Fibroblast of upper back skin (primary cell): ENCODE measurements at places on chromosomes 6 and 20.

DNA sequence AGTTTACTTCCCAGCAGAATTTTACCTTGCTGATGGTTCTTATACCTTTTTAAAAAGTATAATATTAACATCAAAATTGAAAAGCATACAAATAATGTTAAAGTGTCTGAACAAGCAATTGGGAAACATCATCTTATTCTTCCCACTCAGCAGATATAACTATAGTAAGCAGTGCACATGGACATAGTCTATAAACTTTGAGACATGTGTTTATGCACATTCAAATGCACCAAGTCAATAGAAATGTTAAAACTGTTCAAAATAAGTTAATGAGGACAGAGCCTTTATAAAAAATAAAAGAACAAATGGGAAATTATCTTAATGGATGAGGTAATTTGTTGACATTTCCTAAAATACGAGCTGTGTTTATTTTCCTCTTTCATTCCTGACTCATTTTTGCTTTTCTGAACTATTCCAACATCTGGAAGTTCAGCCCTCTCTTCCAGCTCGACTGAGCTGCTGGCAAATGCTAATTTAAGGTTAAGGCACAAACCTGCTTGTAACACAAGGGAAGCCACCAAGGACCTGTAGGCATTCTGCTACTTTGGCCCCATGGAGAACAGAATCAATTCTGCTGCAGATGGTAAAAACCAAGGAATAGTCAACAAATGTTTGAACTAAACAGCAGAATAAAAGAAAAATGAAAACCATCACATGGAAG lies 110.3 kb upstream of the MAP3K4 start:
- no peak for DNase-seq

DNA sequence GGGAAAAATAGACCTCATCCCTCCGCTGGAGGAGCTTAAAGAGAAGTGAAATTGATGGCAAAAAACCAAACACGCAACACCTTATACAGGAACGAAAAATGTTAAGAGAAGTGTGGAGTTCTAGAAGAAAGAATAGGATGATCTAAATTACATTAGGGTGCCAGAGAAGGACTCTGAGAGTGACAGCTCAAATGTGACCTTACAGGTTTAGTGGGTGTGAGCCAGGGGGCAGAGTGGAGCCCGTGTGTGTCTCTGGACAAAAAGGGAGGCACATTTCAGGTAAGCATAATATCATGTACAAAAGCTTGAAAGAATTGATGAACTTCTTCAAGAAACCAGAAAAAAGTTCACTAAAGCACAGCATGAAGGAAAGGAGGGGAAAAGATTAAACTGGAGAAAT lies 20.8 kb downstream of the HLA-DRA start:
- DNase-seq = no peak

GRCh38 chr6:3122823-3123182 lies 4.3 kb downstream of the BPHL start:
- DNase-seq = no peak

DNA sequence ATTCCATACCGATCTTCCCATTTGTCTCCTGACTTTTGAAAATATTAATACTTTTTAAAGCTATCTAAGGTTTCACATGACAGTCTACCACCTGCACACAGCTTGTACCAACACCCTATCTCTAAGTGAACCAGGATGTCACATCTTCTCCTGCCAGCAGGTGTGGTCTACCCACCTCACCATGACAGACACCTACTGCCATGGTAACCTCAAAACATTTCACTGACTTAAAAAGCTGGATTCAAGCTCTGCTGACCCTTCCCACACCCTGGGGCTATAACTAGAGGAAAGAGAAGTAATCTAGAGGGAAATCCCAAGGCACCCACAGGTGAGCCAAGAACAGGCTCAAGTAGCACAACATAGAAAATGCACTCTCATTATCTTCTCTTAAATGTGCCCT lies 1.2 kb downstream of the SLC17A3 start:
- DNase-seq = no peak

DNA sequence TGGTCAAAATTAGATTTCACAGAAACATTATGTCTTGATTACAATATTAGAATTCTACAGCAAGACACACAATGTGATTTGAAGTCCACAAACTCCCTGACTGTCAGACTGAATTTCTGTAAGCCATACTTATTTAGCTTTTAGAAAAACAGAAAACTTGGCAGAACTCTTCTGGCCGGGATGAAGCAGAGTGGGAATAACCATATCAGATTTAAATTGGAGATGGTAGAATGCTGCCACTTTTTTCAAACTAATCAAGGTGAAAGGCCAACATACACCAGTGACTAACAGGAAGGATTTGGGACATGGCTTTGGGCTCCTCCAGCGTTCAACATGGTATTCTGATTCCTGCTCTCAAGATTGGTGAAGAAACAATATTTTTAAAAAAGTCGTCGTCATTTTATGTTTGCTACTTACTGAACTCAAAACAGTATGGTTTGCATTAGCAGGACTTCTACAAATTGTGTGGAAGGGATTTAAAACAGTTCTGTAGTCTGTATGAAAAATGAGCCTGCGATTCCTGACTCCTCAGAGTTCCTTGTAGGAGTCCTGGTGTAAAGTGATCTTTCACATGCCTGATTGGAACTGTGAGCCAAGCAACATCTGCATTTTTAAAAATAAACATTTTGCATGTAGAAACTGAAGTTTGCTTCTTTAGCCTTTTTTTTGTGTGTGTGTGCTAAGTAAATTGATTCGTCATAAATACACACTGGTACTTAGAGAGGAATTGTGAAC lies 297.9 kb upstream of the SOX4 start:
- DNase-seq = no peak

DNA sequence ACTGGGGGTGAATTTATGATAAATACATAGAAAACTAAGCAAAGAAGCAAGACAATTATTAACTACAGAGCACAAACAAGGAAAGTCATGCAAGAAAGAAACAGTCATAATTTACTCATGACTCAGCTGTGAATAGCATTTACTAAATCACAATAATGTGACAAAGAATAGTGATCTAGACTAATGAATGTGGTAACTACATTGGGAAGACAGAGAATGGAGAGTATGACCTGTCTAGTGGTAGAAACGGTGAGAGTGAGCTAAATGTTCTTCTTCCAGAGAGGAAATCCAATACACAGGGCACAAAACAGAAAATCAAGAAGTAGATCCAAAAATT lies 153.5 kb upstream of the DST start:
- DNase-seq = peak; percentile 51

DNA sequence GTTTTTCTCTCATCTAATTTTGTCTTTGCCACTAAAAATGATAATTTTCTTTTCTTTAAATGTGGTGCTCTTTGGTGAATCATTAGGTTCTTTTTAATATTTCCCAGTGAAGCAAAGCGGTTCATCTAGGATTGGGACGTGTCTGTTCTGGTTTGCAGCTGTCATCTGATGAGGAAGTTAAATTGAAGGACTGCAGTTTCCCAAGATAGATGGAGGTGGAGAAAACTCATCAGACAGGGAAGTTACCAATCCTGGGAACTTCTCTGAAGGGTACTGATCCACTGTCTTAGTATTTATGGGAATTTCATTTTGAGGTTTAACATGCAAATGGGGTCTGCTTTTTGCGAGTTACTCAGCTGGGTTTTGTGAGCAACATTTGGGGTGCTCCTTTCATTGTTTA lies 2.4 kb upstream of the AARS2 start:
- no peak for DNase-seq
